Inflammatory macrophage treated with lipopolysaccharide for 1 hour (primary cell): ENCODE measurements at places on chromosomes 6 and 20.
A peak's percentile ranks its signal among the peaks of the same experiment; 100 is the strongest.

DNA sequence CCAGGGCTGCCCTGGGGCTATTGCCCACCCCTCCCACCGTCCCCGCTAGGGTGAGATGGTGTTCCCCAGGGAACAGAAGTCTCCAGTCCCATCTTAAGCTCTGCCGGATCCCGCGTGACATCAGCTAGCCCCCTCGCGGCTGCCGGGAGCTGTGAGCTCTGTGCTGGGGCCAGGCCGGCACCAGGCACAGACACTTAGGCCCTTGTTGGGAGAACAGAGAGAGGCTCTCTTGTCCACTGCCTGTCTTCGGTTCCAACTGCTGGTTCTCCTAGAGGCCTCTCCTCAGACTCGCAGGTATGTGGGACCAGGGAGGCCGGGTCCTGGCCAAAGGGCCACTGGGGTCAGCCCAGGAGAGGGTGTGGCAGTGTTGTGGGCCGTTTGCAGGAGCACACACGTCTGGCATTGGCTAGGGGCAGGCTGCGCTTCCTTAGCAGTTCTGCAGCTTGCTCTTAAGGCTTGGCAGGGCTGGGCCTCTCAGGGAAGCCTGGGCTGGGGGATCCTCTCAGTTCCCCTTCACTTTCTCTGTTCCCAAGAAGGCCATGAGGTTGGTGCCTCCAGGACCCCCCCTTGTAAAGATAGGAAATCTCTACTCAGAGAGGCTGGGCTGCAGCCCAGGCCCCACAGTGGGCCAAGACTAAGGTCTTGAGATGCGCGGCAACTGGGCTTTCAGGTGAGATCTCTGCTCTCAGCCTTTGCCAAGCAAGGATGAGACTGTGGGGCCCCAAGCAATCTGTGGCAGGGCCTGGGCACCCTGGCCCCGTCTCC lies 6.3 kb downstream of the SGK2 start:
- no peak for DNase-seq

DNA sequence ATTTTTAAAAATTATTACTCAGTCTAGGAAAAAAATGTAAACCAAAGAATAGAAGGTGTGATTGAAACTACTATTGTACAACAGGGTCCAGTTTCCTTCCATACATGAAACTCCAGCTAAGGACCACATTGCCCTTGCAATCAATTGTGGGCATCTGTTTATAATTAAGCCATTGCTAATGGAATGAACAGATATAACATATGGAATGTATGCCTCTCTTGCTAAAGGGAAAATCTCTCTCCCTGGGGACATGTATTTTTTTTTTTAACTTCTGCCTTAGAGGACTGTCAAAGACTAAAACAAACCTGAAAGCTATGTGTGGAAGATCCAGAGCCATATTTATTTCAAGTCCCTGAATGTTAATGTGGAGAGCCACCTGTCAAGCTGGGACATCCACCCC lies 336.8 kb upstream of the MANEA start:
- DNase-seq: no peak

- DNase-seq: no peak
These were observed 52.9 kb upstream of the MLN start for GRCh38 chr6:33856655-33857054.

- DNase-seq: no peak
These were observed 47.2 kb downstream of the KIF13A start for GRCh38 chr6:17940151-17940792.

- DNase-seq: peak; percentile 28
These were observed 3.0 kb downstream of the TRIM10 start for GRCh38 chr6:30157999-30158398.

DNA sequence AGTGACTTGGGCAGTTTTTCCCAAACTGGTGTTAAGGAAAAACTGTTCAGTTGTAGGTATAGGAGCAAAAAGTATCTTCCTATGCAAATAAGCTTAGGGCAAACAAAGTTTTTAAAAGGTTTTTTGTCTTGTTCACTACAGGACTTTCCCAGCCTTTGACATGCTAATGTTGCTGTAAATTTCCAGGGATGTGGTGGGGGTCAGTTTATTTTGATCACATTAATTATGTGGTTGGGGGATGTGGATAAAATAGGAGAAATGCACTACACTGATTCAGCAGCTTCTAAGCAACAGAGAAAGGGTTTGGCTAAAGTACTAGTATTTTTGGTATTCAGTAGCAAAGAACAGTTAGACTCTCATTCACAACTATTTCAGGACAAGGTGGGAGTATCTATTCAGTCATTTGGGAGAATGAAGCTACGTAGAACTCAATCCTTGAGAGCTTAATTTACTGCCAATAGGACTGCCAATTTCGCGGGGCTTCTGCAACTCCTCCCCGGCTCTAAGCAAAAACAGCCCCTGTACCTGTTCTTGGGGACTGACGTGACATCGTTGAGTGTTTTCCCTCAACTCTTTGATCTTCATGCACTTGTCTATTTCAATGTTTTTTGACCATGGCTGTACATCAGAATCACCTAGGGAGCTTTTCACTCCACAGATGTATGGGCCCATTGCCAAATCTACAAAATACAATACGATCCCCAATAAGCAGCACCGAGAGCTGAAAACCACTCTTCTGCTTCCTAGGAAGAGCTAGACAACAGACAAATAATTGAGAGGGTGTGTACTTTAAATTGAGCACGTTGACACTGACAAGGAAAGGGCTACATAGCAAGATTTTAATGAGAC lies 94.8 kb upstream of the NHSL1 start:
- DNase-seq: peak; percentile 7

GRCh38 chr20:19026121-19026878 lies 186.1 kb upstream of the SLC24A3 start:
- no peak for DNase-seq

DNA sequence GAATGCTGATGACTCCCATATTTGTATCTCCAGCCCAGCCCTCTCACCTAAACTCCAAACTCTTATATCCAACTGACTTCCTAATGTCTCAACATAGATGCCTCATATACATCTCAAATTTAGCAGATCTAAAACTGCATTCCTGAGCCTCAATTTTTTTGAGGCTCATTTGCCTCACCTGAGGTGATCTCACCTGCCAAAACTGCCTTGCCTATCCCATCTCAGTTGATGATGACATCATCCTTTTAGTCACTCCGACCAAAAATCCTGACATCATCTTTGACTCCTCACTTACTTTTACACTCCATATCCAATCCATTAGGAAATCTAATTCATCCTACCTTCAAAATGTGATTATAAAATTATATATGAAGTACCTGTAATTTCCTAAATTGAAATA lies 25.6 kb upstream of the SLPI start:
- no peak for DNase-seq

DNA sequence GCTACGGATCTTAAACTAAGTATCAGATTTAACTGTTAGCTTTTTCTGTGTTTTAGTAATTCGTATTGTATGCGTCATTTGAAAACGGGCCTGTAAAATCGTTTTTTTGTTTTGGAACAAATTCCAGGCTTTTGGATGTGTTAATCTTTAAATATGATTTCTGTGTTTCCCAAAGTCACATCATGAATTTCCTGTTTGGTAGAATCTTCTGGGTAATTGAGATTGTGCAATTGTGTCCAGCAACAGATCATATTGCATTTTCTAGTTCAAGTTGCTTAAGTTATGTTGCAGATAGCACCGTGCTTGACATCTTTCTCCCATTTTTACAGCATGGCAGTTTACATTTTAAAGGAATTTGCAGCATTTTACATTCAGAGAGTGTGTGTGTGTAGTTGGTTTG lies 1.9 kb downstream of the MAPK14 start:
- peak; percentile 81 for DNase-seq

- DNase-seq: no peak
These were observed 10.4 kb downstream of the ZSWIM3 start for GRCh38 chr20:45867819-45868176.

- no peak for DNase-seq
These were observed 49.2 kb downstream of the RPP21 start for GRCh38 chr6:30394139-30394538.

DNA sequence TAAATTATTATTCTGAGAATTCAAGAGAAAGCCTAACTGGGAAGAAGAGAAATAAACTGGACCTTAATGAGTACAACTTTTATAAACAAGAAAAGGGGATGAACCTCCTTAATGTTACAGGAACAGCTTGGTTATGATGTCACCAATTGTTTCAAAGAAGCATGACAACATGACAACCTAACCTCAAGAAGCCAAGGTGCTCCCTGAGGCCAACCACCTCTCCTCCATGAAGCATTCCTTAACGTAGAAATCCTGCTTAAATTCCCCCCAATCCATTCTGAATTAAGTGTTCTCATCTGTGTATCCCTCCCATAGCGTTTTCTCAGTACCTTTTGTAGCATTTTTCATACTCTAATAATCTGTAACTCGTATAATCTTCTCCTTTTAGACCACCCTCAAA lies 1.7 kb downstream of the HBS1L start:
- DNase-seq: peak; percentile 16

DNA sequence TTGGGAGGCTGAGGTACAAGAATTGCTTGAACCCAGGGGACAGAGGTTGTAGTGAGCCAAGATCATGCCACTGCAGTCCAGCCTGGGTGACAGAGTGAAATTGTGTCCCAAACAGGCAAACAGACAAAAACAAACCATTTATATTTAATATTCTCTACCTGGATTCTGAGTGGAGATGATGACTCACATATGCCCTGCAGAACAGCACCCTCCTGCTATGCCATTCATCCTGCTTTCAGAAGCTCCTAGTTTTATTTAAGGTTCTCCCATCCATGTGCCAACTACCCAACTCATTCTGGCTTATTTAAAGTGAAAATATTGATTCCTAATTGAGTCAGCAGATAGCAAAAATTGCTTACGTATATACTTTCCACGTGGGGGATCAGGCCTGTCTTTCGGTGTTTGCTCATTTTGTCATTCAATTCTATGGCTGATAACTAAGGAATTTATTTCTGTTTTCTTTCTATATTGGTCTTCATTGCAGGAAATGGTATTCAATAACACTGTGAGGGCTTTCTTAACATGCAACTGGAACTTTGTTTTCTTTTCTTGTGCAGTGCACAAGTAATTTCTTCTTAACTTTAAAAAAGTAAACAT lies 459.1 kb upstream of the JAG1 start:
- no peak for DNase-seq

GRCh38 chr6:37689381-37689780 lies 8.3 kb downstream of the MDGA1 start:
- no peak for DNase-seq

DNA sequence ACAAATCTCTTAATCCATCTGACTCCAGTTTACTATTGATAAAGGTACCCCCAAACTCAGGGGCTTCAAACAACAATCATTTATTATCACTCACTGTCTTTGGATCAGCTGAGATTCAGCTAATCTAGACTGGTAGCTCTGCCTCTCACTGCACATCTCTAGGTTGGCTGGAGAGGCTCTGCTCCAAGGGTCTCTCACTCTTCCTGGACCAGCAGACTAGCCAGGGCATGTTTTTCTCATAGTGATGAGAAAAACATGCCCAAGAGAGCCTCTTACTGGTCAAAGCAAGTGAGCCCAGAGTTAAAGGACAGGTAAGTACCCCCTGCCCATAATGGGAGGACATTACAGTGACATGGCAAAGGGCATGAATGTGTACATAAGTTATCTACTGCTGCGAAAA lies 115.1 kb upstream of the BEND3 start:
- no peak for DNase-seq

DNA sequence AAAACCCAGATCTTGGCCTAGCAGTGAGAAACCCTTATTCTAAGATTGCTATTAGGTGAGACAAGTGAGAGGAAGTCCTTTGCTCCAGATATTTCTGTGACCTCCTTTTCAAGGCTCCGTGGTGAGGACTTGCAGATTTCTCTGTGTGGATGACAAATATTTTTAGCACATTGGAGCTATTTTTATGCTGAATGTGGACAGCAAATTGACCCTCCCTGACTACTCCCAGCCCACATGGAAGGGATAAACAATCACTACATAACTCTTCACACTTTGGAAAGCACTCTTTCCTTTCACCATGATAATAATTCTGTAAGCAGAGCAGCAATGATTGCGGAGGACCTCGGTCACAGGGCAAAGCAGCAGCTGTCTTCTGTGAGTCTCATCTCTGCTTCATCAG lies 88.0 kb upstream of the ADGRF1 start:
- DNase-seq: no peak

GRCh38 chr20:43969028-43969447 lies 54.4 kb downstream of the TOX2 start:
- no peak for DNase-seq

GRCh38 chr20:44079291-44079690 lies 107.7 kb downstream of the JPH2 start:
- no peak for DNase-seq

GRCh38 chr6:679282-679681 lies 13.7 kb downstream of the EXOC2 start:
- no peak for DNase-seq

- DNase-seq: peak; percentile 63
These were observed 123.2 kb downstream of the PRND start for GRCh38 chr20:4844751-4845465.

- DNase-seq: no peak
These were observed 24.7 kb upstream of the CNKSR3 start for GRCh38 chr6:154535147-154535546.

- no peak for DNase-seq
These were observed 194.0 kb upstream of the KCNK16 start for GRCh38 chr6:39516471-39516870.

- DNase-seq: no peak
These were observed 54.9 kb upstream of the TMEM170B start for GRCh38 chr6:11482616-11483015.

DNA sequence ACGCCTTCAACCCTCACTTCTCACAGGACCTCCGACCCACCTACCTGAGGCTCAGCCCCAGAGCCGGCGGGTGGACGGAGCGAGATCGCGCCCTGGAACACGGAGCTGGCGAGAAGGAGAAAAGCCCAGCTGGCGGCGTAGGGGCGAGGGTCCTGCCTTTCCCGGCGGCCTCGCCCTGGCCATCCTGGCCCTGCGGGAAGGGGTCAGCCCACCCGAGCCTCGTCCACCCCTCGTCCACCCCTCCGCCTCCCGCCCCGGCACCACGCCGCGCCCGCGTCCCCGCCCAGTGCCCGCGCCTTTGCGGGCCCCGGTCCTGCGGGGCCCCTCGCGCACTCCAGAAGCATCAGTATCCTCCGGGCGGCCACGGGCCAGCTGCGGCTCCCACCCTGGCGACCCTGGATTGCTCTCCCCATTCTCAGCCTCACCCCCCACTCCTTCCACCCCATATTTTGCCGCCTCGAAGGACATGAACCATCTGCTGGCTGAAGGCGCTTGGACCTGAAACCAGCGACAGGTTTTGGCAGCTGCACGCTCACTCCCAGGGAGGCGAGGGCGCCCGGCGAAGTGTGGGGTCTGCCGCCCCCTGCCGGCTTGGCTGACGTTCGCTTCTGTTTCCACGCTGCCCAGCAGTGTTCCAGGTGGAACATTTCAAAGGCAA lies 65.1 kb downstream of the PLG start:
- no peak for DNase-seq

DNA sequence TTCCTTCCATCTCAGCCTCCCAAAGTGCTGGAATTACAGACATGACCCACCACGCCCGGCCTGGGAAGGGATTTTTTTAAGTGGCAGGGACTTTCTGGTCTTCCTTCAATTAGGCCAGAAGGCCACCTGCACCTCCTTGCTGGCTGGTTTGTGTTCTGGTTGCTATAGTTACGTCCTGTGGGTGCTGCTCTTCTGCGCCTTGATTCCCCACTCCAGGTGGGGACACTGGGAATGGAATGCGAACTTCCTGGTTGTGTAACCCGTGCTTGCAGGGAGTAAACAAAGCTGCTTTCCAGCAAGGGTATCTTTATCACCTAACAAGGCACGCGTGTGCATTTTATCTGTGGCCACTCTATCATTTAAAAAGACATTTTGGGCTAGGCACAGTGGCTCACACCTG lies 117.7 kb downstream of the PLEKHG1 start:
- DNase-seq: no peak

- DNase-seq: no peak
These were observed 6.0 kb downstream of the RNF24 start for GRCh38 chr20:4009309-4009708.
